HL-60 (cell line): ENCODE measurements at places on chromosomes 7 and 10.

- DNase-seq: peak; percentile 75
Measured at GRCh38 chr7:80443325-80443724, 68.5 kb downstream of the GNAT3 start.

DNA sequence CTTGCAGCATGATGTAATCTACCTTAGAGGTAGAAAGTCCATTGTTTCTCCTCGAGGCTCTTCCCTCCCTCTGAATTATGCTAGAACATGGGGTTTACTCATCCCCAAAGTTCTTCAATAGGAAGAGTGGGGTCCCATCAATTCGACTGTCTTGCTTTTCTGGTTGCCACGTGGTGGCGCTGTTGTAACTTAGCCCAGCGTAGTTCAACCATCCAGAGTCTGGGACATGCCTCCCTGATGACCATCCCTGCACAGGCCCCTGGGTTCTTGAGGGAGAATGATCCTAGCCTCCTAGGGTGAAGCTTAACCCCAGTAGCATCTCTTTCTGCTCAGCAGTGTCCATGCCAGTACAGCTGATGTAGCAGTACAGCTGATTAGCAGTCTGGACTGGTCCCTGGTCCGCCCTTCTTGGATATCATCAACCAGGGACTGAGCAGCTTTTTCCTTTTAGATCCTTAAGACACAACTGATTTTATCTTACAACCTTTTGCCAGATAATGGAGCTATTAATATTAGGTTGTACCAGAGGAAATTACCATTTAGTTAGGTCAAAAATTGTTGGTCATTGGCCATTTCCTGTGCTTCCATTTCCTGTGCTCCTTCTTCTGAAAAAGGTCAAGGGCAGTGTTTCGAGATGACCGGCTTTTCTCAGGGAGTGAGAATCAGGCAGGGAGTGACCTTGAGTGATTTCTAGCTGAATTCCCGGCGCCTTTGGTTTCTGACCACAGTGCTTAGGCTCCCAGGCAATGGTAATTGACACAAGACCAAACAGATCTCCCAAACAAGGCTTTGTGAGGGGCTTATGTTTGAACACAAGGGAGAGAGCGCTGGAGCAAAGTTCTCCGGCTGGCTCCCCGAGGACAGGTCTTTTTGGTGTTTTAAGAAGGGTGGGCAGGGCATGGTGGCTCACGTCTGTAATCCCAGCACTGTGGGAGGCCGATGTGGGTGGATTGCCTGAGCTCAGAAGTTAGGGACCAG lies 65.4 kb downstream of the TACC2 start:
- DNase-seq: no peak

GRCh38 chr10:76357726-76358415 lies 926.4 kb downstream of the LRMDA start:
- DNase-seq: no peak

GRCh38 chr10:59524348-59524747 lies 162.0 kb upstream of the FAM13C start:
- no peak for DNase-seq

DNA sequence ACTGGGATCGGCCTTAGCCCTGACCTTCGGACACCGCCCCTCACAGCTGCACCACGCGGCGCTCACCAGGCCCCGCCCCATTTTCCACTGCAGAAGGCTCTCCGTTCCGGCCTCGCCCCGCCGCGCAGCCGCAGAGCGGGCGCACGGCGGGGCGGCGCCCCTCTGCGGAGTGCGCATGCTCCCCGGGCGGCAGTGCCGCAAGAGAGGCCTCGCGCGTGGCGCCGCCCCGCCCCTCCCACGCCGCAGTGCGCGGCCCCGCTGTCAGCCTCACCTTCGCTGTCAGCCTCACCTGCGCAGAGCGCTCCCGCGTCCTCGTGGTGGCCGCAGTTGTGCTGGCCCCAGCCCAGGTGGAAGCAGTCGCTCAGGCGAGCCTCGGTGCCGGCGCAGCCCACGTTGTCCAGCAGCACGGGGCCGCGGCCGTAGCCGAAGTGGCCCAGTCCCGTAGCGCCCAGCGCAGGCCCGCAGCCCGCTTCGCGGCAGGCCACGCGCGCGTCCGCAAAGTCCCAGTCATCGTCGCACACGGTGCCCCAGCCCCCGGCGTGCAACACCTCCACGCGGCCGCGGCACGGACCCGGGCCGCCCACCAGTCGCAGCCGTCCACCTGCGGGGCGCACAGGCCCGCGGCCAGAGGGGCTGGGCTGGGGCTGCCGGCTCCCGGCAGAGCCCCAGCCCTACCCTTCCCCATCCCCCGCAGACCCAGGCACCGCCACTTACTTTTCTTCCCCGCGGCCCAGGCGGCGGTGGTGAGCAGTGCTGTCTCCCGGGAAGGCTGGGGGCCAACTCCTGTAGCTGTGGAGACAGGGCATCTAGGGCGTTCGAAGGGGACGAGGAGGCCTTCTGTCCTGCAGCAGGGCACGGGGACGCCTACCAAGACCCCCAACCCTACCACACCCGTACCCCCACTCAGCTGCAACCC lies 16.1 kb downstream of the SSC4D start:
- peak; percentile 74 for DNase-seq

- DNase-seq: no peak
Measured at GRCh38 chr10:107548301-107548700, 383.8 kb upstream of the SORCS1 start.

- DNase-seq: peak; percentile 6
Measured at GRCh38 chr7:115851291-115851690, 179.3 kb downstream of the TFEC start.

GRCh38 chr10:62732841-62733653 lies 71.5 kb upstream of the ADO start:
- no peak for DNase-seq

DNA sequence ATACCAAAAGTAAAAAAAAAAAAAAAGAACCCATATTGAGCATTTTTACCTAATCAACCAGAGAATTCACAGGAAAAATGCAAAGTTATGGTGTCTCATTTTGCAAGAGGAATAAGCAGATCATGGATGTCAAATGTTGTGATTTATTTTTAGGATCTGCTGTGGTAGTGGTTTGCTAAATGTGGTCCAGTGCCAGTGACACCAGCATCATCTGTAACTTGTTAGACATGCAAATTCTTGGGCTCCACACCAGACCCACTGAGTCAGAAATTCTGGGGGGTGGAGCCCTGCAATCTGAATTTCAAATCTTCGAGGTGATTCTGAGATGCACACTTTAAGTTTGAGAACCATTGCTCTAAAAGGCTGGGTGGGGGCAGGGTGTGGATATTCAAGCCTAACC lies 30.1 kb upstream of the ZEB1 start:
- no peak for DNase-seq
